ENCODE measurements at places on chromosomes 2 and 18.

DNA sequence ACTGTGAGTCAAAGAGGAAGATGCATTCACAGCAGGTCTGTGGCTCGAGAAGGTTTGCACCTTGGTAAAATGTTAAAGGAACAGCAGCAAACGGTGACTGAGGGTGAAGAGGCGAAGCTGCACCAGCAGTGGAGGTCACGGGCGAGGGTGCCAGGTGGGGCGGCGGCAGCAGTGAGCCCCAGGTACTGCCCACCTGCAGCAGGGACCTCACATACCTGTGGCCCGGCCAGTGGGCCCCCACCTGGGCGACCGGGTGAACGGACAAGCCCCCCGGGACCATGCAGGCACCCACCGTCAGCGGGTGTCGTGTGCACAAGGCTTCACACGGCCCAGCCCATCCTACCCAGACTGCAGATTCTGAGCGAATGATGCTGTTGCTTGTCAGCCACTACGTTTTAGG lies 23.6 kb upstream of the KCNG2 start:
- DNase-seq, result no peak

GRCh38 chr2:139359818-139360217 lies 579.6 kb upstream of the NXPH2 start:
- DNase-seq, result no peak

DNA sequence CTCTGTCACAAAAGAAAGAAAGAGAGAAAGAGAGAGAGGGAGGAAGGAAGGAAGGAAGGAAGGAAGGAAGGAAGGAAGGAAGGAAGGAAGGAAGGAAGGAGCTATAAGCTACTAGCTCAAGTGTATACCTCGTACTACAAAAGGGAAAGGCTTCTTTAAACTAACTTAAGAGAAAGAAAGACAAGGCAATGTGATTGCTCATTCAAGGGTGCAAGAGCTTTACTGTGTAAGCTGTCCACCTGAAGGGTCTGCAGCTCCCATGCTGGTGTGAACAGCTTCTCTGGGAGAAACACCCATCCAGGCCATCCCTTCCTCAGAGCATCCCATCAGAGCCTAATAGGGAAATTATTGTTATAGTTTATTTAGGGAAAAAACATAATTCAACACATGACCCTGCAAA lies 286.1 kb upstream of the ID2 start:
- no peak for DNase-seq

DNA sequence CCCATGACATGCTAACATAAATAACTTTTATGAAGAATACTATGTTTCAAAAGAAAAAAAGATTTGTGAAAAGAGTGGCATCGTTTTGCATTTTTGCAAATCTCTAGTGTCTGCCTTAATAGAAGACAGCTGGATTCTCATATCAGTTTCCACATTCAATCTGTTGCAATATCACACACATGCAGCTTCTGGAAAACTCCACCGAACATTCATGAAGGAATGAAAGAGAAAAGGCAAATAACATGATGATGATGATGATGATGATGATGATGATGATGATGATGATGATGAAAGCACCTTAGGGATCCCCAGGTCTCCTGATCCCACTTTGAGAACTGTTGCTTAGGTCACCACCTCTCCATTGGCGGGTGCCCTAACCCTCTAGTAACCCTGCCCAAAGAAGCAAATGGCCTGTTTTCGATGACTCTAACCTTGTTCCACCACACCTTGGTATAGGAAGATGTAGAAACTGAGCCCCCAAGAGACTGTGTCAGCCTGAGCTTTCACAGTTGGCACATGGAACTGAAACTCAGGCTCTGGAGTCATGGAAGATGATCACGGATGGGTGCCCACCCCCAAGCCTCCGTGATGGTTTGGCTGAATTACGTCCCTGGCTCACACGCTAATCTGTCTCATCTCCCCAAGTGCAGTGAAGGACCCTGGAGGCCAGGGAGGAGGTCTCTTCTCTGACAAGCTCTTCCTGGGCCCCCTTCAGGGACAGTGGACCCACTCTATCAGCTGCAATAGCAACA lies 80.1 kb upstream of the SMAD7 start:
- no peak for DNase-seq

DNA sequence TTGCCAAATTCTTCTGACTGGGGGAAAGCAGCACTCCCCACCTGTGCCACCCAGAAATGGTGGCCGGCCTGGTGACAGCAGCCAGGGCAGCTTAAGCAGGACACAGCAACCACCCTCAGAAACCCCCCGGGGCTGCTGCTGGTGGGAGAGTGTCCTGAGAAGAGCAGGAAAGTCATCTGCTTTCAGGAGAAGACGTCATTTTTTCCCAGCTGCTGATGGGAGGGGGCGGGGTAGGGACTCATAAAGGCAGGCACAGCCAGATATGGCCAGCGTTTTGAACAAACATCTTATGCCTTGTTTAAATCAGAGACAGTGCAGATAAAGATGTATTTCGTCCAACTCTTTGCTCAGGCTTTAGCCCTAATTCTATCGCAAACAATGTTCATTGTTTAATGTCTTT lies 139.5 kb downstream of the LRRC30 start:
- DNase-seq, result no peak

DNA sequence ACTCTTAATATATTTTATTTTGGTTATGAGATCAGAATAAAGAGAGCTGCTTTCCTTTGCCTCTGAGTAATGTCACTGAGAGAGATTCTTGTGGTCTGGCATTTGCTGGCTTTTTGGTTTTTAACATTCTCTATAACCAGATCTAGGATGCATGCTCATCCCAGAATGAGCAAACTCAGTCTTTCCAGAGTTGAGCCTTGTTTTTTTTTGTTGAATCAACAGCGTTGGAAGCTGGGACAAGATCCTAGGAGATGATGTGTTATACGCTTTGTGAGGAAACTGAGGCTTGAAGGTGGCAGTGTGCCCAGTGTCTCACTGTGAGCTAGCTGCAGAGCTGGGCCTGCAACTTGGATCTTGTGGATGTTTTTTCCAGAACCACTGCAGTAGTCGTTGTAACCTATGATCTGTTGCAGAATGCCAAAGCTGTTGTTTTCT lies 19.5 kb downstream of the MYO1B start:
- DNase-seq, result no peak

DNA sequence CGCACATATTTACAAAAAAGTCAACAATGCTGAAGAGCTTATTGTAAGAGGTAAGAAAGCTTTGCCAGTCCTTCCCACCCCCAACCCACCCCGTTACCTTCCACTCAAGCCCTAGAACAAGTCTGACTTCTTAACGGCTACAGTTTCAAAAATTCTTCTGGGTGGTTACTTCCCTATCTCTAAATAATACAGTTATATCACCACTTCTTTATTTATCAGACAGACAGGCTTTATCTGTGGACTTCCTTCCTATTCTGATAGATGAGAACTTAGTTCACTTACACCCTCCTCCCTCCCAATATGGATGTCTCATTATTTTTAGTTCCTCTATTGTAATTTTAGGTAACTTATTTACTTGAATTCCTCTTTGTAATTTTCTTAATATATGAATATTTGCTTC lies 26.7 kb upstream of the ACTR3 start:
- no peak for DNase-seq

DNA sequence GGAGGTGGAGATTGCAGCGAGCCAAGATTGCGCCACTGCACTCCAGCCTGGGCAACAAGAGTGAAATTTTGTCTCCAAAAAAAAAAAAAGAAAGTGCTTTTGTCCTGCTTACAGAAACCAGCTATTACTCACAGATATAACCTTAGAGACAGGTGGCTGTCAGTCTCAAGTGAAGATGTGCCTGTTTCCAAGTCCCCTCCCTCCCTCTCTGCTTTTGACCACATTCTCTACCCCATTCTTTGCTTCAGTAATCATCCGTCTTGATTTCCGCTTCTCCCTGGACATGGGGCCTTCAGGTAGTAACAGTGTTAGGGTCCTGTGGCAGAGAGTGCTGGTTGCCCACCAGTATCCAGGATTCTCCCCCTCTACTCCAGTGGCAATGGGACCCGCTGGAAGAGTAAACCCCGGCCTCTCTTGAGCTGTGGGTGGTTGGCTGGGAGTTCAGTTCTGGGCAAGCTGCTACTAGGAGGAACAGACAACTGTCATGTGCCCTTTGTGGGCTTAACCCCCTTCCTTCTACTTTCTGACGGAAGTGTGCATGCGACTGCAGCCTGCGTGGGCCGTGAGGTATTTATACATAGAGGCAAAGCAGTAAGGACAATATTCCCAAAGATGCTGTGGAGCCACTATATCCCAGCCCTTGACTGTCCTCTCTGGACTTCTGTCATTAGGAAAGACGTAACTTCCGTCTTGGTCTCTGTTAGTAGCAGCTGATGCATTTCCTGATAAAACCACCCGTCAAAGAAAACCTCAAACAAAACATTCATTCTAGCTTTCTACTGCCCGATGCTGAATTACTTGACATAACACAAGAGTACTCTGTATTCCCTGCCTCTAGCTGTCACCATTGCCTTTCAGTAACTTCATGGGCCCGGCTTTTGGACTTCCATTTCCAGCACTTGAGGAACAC lies 17.8 kb downstream of the PDCL3 start:
- DNase-seq, result no peak

GRCh38 chr2:191556463-191556862 lies 121.5 kb upstream of the NABP1 start:
- DNase-seq, result no peak

- DNase-seq, result no peak
These were observed 2.1 kb downstream of the ASTL start for GRCh38 chr2:96136129-96136720.

DNA sequence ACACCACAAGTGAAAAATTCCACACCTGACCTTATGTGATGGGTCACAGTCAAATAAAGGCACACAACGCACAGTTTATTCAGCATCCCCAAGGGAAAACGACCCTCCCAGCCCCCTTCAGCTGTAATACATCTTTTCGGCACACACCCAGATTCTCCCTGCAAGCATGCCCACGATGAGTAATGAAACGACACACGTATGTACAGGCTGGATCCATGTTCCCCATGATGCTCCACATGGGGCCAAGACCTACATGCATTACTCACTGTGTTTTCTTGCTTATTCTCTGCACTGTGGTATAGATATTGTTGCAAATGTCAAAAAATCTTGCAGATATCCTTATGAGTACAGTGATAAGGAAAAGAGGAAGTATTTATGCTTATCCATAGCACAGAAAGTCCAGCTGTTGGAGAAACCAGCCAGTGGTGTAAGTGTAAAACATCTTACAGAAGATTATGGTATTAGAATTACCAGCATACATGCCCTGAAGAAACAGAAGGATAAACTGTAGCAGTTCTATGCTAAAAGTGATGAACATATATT lies 32.5 kb upstream of the SGPP2 start:
- no peak for DNase-seq

GRCh38 chr2:7017671-7018281 lies 100.6 kb downstream of the RNF144A start:
- no peak for DNase-seq

- no peak for DNase-seq
These were observed 41.8 kb upstream of the LCLAT1 start for GRCh38 chr2:30405260-30405605.

DNA sequence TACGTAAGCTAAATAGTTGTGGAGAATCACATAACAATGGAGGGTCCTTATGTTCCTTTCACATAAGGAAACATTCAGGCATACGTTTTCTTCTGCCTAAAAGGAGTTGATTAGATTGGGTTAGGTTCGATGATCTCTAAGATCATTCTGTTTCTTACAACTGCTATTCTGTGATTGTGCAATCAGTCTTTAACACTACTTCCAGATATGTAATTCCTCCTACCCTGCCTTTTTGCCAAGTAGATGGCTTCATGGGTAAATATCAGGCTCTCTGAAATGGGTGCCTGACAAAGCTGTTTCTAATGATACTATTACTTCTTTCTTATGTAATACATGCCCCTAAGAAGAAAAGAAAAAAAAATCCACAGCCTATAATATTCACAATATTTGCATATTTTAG lies 321.5 kb downstream of the XIRP2 start:
- no peak for DNase-seq
